Psoas muscle (tissue), 8 donors: ENCODE measurements at places on chromosomes 3 and 15.

DNA sequence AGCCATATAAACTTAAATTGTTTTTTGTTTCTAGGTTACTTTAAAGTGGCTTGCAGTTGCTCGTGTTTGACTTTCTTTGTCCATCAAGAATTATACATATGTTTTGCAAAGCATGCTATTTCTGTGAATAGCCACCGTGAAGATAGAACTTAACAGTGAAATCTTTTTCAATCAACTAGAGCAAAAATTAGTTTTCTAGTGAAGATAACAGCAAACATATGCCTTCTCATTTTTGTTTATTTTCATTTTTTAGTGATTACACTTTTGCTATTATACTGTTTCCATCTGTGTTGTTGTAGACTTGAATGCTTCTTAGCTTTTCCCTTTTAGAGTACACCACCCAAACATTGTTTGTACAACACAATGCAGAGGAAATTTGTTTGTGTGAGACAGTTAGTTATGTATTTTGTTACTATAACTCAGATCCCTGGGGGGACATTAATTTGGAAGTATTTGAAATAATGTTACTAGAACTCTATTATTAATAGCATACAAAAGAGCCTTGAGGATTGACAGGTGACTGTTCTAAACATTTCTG, 62.8 kb downstream of the CRYBG3 start:
- no peaks in the 10 kb centered on the region for H3K27me3 ChIP-seq
- no peak for DNase-seq
- no peak overlapping the region for H3K27ac ChIP-seq
- H3K36me3 ChIP-seq, result peaks cover 74% of the 10 kb centered on the region

DNA sequence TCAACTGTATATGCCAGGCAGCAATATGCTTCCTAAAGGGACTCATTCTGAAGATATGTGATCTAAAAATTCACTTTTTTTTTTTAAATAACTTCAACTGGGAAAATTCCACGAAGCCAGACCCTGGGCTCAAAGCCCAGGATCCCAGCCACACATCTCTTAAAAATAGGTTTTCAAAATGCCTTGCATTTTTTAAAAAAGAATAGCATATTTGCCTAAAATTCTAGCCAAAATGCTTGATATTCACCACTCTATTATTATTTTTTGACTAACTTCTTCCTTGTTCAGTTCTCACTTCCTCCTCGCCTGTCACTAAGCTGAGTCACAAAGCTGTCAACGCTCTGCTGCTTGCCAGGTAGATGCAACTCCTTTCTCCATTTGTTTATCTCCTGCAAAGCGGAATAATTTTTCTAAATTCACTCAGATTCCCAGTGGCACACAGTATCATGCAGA, 28.0 kb upstream of the VGLL4 start:
- no peak overlapping the region for H3K27ac ChIP-seq
- DNase-seq, result peak; percentile 26
- H3K4me1 ChIP-seq, result peaks cover 21% of the 10 kb centered on the region

DNA sequence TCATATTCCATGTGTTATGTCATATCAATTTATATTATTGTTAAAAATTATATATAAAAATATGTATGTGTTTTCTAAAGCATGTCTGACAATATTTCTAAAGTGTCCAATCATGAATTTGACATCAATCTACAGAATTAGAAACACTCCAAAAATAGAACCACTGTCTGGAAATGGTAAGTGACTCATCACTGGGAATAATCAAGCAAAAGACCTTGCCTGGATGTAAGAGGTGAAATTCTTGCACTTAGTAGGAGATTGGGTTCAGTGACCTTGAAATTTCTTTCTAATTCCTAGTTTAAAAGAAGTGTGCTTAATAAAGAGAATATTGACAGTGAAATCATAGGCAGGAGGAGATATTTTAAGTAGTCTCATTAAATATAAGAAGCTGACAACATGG, 188.8 kb downstream of the ZNF385D start:
- no peaks in the 10 kb centered on the region for H3K4me1 ChIP-seq
- DNase-seq, result no peak
- no peaks in the 10 kb centered on the region for H3K27me3 ChIP-seq
- H3K36me3 ChIP-seq, result no peaks in the 10 kb centered on the region
- H3K27ac ChIP-seq, result no peak overlapping the region
- no peak overlapping the region for H3K4me3 ChIP-seq

DNA sequence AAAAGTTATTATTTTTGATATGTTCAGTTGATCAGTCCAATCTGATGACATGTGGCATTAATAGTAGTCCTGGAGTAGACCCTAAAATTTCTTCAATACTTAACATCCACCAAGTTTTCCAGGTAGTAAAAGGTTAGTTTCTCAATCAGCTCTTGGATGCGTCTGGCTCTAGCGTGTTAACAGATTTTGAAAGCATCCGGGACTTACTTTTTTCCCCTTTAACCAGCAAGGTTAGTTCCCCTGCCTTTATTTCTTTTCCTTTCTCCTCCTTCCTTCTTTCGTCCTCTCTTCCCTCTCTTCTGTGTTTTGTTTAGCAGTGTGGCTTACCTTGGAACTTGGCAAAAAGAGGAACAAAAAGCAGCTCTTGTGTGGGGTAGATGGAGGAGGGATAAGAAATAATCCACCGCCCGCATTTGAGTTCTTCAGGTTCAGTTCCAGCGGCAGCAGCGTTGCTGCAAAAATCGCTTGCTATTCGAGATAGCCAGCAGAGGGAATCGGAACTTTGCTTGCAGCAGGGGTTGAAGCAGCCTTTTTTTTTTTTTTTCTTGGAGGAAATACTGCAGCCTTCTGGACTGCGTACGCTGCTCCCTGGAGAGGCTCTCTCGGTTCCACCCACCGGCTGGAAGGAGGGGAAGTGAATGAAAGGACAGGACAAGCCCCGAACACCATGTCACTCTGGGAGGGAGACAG, at the start of gene RBMS3:
RBMS3 (plus strand) TSS at position 668 of the 690 bp plus-strand sequence.
- no peaks in the 10 kb centered on the region for H3K27me3 ChIP-seq
- peak within 1 kb of the TSS; percentile 93 for H3K27ac ChIP-seq
- no peaks in the 10 kb centered on the region for H3K36me3 ChIP-seq
- DNase-seq, result peak; percentile 85
- peak within 1 kb of the TSS; percentile 76 for H3K4me3 ChIP-seq

GRCh38 chr3:99620077-99620767, 18.2 kb upstream of the COL8A1 start:
- DNase-seq, result no peak
- no peak overlapping the region for H3K4me3 ChIP-seq
- H3K4me1 ChIP-seq, result no peaks in the 10 kb centered on the region
- H3K27me3 ChIP-seq, result no peaks in the 10 kb centered on the region
- H3K36me3 ChIP-seq, result no peaks in the 10 kb centered on the region
